Esophagus mucosa (tissue), 1 donor: ENCODE measurements at places on chromosomes 13 and 19. TPM values are rescaled to one million over a fixed set of nuclear protein-coding genes. Genes with fewer than 3 reads are reported as not detected.

DNA sequence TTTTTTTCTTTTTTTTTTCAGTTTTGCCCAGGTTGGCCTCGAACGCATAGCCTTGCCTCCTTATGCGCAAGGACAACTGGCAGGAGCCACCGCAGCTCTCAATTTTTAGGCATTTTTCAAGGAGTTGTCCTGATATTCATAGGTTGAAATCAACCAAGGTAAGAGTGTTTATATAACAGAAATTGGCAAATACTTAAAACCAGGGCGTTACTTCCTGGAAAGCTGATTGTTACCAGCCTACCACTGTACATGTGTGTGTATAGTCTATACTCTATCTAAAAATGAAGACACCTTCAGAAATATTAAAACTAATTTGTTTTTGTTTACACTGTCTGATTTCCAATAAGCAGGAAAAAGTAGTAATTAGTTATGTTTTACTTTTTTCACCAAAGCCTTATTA is 39.2 kb downstream of the GPC6 start:
- no peak for ATAC-seq

GRCh38 chr13:106449096-106449495 is 86.4 kb downstream of the EFNB2 start:
- no peak for ATAC-seq

GRCh38 chr19:3986260-3987041 is 1.2 kb upstream of the EEF2 start:
- ATAC-seq, result peak; percentile 4

- ATAC-seq, result no peak
Observed at GRCh38 chr19:46150606-46151005, 2.6 kb downstream of the IGFL2 start.

DNA sequence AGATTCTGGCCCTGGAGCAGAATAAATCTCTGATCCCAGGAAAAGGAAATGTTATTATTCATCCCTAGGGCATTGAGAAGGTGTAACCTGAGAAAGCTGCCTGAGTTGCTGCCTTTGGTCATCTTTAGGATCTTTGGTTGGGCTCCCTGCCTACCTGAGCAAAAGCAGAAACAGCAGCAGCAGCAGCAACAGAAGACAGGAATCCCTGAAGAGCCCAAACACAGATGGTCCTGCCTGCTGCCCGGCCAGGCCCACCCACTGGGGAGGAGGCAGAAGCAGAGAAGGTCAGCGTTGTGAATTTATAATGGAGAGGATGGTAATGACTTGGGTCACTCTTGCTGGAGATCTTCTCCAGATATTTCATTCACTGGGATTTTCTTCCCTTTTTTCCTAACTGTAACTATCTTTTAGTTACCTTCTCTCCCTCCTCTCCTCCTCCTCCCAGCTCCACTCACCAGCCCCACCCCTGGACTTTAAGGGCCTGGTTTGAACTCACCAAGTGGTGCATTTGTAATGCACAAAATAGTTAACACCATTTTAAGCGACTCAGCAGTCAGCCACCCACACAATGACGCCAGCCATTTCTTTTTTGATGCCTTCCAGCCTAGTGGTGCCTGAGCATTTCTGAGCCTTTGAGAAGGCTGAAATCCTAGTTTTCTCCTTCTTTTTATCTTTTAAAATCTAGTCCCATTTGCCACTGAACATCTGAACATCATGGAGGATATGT is 91.7 kb downstream of the HSPH1 start:
- ATAC-seq, result no peak

- ATAC-seq, result peak; percentile 71
Observed at GRCh38 chr19:1269065-1269477, at the start of gene CIRBP. TSS of gene CIRBP (plus strand) at chr19:1269332. CDS start at chr19:1270934, 1,602 bp downstream.

- no peak for ATAC-seq
Observed at GRCh38 chr13:23883255-23883654, 5.9 kb downstream of the MIPEP start.

- no peak for ATAC-seq
Observed at GRCh38 chr19:41957161-41957837, 1.8 kb downstream of the RABAC1 start.

ZNF99 gene
- total RNA-seq, result not detected

VSTM2B gene
- not detected for total RNA-seq

UPK1A gene
- total RNA-seq, result 3.8 TPM

LGALS4 gene
- total RNA-seq, result 0.40 TPM

RAVER1 gene
- total RNA-seq, result 19.6 TPM

TMEM221 gene
- not detected for total RNA-seq

ENOX1 gene
- 0.12 TPM for total RNA-seq

APOC1 gene
- 4.7 TPM for total RNA-seq

DHDH gene
- 1.2 TPM for total RNA-seq
